NCI-H526 (cell line): ENCODE measurements at places on chromosomes 5 and 9.

GRCh38 chr9:90991953-90992352, 190.3 kb downstream of the SYK start:
- DNase-seq: no peak

DNA sequence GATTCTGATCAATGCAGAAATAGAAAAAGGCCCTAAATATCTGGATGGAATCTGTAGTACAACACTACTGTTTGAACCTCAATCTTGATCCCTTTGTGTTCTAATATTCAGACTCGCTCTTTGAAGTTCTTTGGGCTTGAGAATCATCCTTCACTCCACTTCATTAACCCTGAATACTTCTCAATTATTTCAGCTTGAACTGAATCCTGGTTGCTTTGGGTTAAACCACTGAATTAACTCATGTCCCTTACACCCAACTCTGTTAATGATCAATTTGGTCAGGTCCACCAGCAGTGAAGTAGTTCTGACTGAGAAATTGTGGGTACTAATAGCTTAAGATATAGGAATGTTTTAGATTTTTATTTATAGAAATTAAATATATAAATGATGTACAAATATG, 1707.2 kb upstream of the ACO1 start:
- no peak for DNase-seq

- DNase-seq: no peak
Measured at GRCh38 chr5:10645146-10645545, 81.3 kb downstream of the ANKRD33B start.

DNA sequence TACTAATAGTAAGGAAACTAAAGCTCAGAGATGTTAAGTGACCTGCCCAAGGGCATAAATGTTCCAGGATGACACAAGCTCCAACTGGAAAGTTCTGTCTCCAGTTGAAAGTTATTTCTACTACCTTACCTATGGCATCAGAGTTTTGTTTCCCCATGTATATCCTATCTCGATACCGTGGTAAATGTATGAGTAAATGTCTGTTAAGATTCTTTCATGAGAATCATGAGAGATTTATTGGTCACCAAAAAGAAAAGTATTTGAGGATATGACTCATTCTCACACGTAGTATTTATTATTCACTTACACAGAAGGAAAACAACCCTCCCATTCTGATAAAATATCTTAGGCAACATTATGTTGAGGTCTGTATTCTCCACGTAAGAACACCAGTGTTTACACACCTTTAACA, 11.1 kb upstream of the SHOC1 start:
- DNase-seq: no peak

DNA sequence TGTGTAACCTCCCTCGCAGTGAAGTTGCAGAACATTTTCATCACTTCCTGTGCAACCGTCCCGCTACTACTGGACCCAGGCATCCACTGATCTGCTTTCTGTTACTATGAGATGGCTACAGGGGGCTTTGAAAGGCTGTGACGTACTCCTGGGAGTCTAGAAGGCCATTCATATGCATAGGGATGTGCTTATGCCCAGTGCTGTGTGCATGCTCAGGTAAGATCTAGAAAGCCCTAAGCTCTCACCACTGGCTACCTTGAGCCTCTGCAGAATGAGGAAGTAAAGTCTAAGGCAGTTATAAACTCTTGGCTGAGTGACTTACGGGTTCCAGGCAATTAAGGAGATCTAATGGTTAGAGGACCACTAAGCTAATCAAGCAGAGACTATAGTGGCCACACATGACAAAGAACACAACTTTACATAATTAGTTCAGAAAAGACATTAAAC, 11.8 kb downstream of the HNRNPAB start:
- no peak for DNase-seq

DNA sequence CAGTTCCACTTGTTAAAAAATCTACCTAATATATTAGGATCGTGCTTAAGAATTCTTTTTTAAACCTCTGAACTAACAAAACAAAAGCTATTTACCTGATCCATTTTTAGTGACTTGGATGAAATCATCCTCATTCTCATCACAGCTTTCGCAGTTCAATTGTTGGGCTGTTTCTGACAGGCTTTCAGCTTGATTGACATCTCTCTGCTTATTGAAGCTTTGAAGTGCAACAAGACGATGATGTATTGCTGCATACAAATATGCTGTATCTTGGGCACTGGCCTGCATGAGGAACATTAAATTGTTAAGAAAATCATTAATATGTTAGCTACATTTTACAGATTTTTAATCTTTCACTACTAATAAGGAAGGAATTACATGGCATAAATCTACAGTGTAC, 9.5 kb upstream of the NADK2 start:
- DNase-seq: no peak

GRCh38 chr9:15786616-15787015, 233.8 kb downstream of the CCDC171 start:
- DNase-seq: no peak

GRCh38 chr5:3056866-3057265, 305.4 kb upstream of the IRX2 start:
- no peak for DNase-seq

DNA sequence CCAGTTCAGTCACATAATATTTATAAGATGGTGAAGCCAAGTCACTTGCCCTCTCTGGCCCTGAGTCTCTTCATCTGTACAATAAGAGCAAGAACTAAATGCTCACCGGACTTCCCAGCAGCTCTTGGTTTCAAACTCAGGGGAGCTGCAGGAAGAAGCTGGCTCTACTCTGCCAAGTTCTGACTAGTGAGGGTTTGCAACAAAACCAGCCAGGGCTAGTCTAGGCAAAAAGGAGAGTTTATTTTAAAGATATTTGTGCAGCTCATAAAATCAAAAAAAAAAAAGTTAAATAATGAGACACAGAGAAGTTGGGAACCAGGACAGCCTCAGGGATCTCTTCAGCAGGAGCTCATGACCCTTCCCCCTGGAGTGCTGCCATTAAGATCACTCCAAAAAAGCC, 107.3 kb downstream of the DOCK2 start:
- DNase-seq: no peak

DNA sequence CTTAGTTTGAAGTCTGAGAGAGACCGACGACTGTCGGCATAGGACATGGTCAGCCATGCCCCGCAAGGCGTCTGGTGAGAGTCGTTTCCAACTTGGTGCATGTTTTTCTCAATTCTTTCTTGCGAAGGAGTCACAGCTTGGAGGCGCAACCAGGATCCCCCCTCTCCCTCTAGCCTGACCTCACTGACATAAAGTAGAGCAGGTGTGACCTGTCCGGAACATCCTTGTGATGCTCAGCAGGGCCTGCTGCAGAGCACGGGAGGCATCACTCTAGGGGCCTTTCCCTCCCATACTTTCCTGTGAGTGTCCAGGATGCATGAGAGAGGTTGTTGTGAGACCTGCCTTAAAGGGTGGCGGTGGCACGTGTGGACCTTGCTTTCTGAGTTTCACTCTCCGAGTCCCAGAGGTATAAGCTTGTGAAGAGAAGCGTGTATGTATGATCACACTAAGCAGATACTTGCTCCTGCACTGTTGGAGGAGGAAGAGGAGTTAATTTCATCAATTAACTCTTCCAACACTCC, 5.0 kb downstream of the TENT4A start:
- DNase-seq: no peak

DNA sequence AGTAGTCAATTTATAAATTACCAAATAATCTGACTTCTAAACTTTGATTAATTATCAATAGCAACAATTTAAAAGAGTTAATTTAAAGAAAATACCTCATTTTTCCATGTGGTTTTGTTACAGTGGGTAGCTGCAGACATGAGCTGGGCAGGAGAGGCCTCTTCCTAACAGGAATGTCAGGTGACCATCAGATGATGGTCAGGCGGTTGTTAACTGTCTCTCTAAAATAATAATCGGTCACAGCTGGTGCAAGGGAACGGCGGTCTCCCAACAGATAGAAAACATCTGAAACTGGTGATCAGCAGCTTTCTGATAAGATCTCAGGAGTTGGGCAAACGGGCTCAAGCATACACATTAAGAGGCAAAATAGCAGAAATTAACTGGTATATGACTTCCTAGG, 342.7 kb upstream of the CYLC2 start:
- no peak for DNase-seq

DNA sequence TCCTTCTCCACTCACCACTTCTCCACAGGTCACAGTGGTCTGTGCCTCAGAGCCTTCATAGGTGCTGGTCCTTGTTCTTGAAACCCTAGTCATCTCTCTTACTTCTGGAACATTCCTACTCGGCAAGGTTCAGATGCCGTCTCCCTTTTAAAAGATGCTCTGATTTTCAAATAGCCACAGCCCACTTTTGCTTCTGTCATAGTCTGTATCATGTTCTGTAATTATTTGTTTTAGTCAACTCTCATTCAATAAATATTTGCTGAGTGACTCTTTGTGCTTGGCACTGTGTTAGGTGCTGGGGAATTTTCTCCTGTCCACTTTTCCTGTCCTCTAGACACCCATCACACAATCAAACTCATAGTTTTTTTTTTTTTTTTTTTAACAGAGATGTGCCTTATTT, 181.3 kb upstream of the IL12B start:
- DNase-seq: no peak
